CD4-positive, CD25-positive, alpha-beta regulatory T cell (primary cell): ENCODE measurements at places on chromosomes 12 and 14.
A peak's percentile ranks its signal among the peaks of the same experiment; 100 is the strongest.

DNA sequence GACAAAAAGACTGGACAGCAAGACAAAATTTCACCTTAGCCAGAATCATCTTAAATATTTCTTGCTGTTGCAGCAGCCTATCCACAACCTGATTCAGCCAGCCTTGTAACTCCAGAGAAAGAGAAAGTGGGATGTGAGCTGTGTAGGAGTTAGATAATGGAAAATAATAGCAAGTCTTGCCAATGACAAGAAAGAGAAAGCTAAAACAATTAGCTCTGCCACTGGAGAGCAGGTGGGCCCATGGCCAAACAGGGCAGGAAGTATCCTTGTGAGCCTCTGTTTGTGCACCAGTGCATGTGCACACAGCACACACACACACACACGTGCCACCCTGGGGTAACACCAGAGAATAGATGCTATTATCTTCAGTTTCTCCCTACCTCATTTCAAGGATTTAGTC lies 106.0 kb upstream of the CCDC196 start:
- no peak for DNase-seq

DNA sequence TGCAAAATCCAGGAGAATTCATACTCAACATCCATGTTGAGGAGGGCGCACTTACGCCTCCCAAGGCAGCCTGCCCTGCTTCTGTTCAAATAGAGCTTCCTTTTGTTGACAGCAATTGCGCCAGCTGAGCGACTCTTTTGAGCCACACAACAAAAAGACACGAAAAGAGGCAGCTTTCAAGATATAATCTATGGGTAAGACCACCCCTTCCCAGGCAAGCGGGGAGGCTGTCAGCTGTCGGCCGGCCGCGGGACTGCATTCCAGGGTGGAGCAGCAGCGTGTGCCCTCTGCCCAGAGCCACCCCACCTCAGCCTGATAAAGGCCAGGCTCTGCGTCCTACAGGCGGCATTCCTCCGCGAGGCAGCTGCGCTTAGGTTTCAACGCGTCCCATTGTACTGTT lies 15.8 kb upstream of the STAB2 start:
- no peak for DNase-seq

- DNase-seq = no peak
These were observed 17.5 kb downstream of the XRCC3 start for GRCh38 chr14:103697603-103698379.

- no peak for DNase-seq
These were observed 121.9 kb downstream of the SPTSSA start for GRCh38 chr14:34340025-34340625.

- peak; percentile 50 for DNase-seq
These were observed 910.0 kb downstream of the TMEM121 start for GRCh38 chr14:106436310-106436905.

DNA sequence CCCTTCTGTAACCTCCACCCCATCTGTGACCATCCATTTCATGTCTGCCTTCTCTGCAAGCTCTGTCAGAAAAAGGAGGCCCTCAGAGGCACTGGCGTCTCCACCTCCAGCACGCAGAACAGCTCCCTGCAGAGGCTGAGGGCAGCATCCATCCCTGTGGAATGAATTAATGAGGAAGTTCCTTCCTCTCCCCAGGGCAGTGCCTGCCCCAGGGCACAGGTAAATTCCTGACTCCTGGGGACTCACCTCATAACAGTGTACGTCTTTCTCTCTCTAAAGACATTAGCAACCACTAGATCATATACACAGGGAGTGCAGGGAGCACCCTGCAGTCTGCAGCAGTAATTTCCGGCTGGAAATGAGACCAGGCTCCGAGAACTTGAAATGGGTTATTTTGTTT lies 155.0 kb upstream of the TMEM132C start:
- DNase-seq = no peak

- no peak for DNase-seq
These were observed 157.6 kb downstream of the FOXA1 start for GRCh38 chr14:37437490-37437889.
